Fibroblast of skin of right quadriceps (primary cell): ENCODE measurements at places on chromosomes 7 and 10.

GRCh38 chr10:45432700-45433472 lies 58.9 kb downstream of the ALOX5 start:
- no peak for DNase-seq

- no peak for DNase-seq
These were observed 86.0 kb upstream of the DIP2C start for GRCh38 chr10:775245-776075.

DNA sequence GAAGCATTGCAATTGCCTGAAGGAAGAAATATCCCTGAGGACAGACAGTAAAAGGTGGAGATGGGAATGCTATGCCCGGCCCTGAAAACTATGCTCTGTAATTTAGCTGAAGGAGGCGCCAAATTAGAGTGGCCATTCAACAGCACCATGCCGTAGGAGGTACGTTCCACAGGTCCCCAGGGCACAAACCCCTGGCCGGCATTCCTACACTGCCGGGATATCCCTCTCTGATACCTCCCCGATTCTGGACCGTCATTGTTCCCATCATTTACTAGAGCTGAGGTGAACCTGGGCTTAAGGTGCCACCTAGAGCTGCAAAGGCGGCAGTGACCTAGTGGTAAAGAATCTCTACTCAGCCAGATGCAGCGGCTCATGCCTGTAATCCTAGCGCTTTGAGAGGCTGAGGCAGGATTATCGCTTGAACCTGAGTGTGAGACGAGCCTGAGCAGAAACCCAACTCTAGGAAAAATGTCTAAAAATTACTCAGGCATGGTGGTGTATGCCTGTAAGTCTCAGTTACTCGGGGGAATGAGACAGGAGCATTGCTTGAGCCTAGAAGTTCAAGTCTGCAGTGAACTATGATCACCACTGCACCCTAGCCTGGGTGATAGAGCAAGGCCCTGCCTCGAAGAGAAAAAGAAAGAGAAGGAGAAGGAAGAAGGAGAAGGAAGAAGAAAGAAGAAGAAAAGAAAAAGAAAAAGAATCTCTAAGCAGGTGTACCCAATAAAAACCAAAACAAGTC lies 53.0 kb upstream of the TNKS2 start:
- DNase-seq: peak; percentile 30

GRCh38 chr7:106177738-106178592 lies 65.9 kb upstream of the SYPL1 start:
- no peak for DNase-seq

GRCh38 chr7:127845522-127846214 lies 185.6 kb downstream of the LRRC4 start:
- no peak for DNase-seq

DNA sequence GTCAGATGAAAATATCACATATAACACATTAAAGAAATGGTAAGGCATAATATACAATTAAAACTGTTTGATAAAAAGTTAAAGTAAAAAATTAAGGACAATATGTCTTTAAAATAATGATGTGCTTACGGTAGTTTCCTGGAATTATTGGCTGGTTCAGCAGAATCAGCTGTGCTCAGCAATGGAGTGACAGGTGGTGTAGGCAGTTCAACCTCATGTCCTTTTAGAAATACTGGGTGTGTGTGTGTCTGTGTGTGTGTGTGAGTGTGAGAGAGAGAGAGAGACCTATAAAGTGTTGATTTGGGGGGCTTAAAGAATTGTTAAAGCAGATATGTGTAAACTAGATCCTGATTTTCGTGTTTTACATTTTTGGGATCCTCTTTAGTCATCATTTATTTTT lies 141.2 kb downstream of the ADAM22 start:
- DNase-seq: no peak

DNA sequence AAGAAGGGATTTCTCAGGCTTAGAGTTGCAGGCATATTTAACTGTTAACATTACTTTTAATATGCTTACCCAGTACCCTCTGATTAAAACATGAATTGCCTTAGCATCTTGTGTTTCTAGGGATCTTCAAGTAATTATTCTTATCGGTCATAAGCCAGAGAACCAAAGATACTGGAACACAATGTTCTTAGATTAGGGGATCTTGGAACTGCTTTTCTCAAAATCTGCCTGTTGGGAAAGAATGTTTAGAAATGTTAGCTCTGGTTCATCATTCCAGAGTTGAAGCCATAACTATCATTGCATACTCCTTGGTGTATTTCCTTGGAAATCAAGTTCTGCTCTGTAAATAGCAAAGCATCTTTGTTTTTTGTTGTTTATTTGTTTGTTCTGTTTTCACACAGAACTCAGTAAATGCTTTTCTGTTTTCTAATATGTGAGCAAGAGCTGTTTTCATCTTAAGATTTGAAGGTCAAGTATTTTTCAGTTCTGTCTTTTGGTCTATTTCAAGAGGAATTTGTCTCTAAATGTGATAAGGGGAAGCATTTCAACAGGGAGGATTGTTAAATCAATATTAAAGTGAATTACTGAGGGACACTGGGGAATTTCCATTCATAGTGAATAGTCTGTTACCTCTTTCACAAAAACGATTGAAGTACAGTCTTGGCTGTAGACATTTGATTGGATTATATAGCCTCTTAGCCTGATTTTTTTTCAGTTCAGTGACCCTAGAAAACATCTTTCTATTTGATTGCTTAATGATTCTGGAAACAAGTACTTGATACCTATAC lies 103.2 kb upstream of the CYP26C1 start:
- no peak for DNase-seq

- DNase-seq: peak; percentile 18
These were observed 5.7 kb upstream of the WDR86 start for GRCh38 chr7:151415375-151416105.

GRCh38 chr7:123746931-123747488 lies 1.8 kb downstream of the WASL start:
- no peak for DNase-seq

GRCh38 chr7:101595246-101595645 lies 33.9 kb downstream of the MYL10 start:
- no peak for DNase-seq

GRCh38 chr10:132516771-132517725 lies 20.5 kb upstream of the INPP5A start:
- peak; percentile 93 for DNase-seq

DNA sequence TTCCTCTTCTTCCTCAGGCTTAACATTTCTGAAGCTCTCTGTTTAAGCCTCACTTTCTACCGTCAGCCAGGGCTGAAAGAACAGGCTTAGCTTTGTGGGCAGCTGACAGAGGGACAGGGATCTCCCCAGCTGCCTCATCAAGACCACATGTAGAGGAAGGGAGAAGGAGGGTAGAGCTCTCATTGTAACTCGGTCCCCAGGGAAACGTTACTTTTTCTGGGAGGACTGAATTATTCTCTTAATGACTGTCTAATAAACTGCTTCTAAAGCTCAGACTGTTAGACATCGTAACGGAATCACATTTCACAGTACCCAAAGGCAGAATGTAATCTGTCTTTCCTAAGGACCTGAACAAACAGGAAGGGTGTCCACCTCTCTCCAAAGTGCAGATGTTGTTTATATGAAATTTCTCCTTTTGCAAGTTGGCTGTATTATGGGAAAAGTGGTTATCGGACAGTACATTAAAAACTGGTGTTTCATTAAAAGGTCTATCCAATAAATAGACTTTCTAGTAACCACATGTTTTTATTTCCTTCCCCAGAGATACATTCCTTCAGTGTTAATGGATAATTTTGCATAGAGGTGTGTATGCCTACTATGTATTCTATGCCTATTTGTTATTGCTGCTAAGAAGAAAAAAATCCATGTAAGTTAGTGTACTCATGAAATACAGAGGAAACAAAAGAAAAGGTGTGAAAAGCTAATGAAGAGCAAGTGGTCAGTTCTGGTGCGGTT lies 144.2 kb downstream of the CTTNBP2 start:
- no peak for DNase-seq

- no peak for DNase-seq
These were observed 148.1 kb upstream of the PLXDC2 start for GRCh38 chr10:19668116-19668515.

DNA sequence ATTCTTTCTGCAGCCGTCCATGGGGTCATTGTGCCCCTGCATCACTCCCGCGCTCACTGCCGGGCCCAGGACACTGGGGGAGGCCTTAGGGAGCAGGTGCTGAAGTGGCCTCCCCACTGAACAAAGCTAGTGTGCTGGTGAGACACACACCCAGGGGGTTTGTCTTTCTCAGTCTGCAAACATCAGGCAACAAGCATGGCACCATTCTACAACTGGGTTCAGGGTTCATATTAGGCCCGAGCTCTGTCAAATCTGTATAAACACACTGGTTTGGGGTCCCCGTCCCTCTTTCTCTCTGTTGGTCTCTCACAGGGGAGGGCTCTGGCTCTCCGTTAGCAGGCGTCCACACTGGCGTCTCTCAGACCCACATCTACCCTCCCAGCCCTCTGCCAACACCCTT lies 11.1 kb upstream of the PPP2R2D start:
- no peak for DNase-seq

- DNase-seq: peak; percentile 43
These were observed 400.1 kb upstream of the NRP1 start for GRCh38 chr10:33734393-33735155.

DNA sequence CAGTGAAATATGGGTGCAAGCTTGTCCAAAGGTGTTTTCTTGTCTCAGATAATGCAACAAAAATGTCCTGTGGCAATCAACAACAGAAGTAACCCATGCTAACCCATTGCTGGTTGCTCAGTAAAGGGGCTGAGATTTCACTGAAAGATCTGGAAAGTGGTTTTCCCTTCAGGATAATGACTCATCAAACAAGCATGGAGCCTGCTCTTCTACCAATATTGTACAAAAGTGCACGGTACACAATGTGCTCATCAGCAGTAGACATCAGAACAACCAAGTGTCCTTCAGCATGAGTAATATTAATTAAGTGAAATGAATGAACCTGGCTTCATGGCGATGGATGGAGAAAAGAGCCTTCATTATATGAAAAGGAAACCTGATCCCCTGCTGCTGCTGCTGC lies 287.1 kb upstream of the NEBL start:
- DNase-seq: peak; percentile 48

DNA sequence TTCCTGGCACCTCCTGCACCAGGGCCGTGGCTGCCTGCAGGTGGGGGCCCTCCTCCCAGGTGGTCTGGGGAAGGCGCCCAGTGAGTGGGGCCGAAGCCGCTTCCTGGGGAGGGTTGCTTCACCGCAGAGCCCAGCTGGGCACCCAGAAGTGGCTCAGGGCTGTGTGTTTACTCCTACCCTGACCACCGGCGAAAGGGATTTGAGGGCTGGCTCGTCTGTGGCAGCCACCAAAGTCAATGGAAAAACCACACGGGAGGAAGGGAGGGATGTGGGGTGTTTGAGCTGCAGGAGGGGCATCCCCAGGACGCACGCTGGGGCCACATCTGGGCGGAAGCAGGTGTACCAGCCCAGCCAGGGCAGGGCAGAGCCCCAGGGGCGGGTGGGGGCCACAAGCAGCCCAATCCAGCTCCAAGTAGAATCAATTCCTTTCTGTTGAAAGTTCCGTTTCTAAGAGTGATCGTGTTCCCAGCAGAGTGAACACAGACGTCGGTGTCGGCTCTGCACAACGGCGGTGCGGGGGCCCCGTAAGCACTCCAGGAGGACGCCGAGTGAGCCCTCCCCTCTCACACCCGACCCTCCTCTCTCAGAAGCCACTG lies 69.9 kb downstream of the FOXL3 start:
- no peak for DNase-seq

DNA sequence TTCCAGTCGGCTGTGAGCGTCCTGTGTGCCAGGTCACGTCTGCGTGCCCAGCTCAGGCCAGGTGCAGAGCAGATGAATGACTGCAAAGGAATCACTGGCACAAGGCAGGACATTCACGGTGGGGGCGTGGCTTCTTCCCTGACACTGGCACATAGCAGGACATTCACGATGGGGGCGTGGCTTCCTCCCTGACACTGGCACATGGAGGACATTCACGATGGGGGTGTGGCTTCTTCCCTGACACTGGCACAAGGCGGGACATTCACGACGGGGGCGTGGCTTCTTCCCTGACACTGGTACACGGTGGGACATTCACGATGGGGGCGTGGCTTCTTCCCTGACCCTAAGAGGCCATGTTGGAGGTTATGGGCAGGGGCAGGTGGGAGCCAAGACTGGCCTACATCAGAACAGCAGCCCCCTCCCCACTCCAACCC lies 64.3 kb downstream of the MYL10 start:
- DNase-seq: no peak

GRCh38 chr10:133379152-133379800 lies at the start of gene PAOX:
Gene PAOX, plus strand, starts transcription at chr10:133379262. Its CDS starts 55 bp downstream, at chr10:133379317.
- DNase-seq: peak; percentile 37

DNA sequence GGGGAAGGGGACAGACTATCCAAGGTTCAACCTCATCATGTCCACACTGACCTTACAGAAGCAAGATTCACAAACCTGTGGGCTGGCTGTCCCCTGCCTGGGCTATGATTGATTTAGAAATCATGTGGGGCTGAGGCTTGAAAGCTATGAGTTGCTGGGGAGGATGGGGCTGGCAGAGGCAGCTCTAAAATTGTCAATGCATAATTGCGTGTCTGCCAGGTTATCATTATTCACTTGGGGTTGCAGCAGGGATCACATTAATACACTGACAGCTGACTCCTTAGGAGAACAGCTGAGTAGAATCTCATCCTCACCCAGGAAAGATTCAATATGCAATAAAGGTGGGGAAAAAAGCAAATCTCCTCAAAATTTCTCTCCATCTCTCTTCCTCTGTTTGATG lies 866.3 kb downstream of the CCSER2 start:
- no peak for DNase-seq

DNA sequence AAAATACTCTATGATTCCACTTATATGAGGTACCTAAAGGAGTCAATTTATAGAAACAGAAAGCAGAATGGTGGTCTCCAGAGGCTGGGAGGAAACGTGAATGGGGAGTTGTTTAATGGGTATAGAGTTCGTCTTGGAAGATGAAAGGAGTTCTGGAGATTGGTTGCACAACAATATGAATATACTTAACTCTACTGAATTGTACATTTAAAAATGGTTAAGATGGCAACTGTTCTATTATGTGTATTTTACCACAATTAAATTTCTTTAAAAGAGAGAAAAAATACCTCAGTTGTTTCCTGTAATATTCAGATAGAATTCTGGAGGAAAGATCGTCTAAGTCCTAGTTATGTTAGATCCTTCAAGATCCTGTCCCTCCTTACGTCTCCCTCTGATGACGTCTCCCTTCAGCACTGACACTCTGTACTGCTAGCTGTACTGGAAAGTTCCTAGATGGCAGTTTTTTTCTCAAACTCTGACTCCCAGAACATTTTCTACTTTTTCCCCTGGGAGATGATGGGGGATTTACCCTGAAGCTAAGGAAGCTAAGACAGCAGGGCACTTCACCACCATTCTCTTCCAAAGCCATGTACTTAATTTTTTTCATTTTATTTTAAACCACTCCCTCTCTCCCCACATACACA lies 53.2 kb upstream of the CAV2 start:
- peak; percentile 45 for DNase-seq

DNA sequence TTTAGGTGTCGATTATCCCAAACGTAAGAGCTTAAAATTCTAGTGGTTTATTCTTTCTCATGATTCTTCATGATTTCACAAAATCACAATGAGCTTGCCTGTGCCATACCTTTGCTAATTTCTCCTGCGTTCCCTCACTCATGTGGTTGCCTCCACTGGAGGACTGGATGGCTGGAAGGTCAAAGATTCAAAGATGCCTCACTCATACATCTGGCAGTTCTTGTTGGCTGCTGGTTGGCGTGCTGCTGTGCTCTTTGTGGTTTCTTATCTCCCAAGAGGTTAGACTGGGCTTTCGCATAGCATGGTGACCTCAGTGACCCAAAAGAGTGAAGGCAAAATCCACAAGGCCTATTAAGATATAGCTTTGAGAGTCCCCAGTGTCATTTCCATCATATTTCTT lies 877.6 kb upstream of the AUTS2 start:
- DNase-seq: peak; percentile 44

GRCh38 chr7:156220701-156221100 lies 408.4 kb upstream of the SHH start:
- no peak for DNase-seq
